ENCODE measurements at places on chromosomes 1 and 21.

DNA sequence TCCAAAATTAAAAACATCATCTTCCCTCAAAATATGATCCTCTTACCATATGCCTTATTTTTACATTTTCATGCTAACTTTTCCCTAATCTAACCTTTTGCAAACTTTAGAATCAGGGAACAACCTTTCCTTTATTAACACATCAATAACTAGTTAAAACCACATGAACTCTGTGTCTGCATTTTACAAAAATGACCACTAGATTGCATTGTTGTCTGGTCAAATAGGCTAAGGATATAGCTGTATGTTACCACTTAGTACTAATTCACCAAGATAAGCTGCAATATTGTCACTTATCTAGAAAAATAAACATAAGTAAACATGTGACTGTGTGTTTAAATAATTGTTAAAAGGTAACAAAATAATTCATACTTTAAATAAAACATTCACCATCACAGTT lies 82.3 kb downstream of the DENND1B start:
- no peak for DNase-seq

GRCh38 chr1:160544647-160545046 lies 21.6 kb upstream of the SLAMF6 start:
- no peak for DNase-seq

DNA sequence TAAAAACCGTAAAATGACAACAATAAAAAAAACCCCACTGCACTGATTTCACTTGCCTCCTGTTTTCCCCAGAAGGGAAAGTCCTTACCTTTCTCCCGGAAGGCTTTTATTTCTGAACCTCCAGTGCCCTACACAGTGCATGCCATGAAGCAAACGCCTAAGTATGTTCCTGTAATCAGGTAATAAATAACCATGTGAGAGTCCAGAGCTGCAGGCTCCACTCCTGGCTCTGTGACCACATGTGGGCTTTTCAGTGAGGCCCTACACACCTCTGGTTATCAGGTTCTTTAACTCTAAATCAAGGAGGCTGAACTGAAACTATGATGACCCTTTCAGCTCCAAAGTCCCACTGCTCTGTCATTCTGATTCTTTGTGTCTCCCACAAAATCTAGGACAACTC lies 20.8 kb upstream of the NR5A2 start:
- DNase-seq, result no peak

- DNase-seq, result no peak
Observed at GRCh38 chr1:28927266-28927647, 12.9 kb downstream of the EPB41 start.

GRCh38 chr1:57485643-57486042 lies 61.8 kb upstream of the DAB1 start:
- DNase-seq, result no peak
